ENCODE measurements at places on chromosomes 12 and 14.

DNA sequence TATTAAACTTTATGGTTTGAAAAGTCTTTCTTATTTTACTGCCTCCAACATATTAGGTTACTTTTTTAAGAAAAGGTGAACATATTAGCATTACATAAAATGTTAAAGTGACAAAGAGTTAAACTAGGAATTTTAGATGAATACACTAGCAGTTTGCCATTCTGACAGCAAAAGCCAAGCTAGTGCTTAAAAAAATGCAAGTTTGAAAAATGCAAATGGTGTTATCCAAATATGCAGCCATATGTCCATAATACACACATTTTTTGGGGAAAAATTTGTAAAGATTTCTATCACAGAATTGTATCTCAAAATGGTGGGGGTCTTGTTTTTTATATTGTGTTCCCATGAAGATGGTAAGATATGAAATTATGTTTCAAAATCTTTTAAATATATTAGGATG lies 466.1 kb downstream of the FOXG1 start:
- DNase-seq, result no peak

DNA sequence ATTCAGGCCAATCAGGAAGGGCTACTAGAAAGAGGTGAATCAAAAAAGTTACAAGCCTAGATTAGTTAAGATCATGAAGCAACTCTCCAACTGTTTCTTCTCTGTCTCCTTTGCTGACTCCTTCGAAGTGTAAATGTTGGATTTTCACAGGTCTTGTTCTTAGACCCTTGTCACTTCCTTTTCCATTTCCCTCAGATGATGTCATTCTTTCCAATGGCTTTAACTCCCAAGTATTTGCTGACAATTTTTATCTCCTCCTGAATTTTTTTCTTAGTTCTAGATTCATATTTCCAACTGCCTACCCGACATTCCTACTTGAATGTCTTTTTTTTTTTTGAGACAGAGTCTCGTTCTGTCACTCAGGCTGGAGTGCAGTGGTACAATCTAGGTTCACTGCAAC lies 10.8 kb downstream of the GAS2L3 start:
- DNase-seq, result no peak

DNA sequence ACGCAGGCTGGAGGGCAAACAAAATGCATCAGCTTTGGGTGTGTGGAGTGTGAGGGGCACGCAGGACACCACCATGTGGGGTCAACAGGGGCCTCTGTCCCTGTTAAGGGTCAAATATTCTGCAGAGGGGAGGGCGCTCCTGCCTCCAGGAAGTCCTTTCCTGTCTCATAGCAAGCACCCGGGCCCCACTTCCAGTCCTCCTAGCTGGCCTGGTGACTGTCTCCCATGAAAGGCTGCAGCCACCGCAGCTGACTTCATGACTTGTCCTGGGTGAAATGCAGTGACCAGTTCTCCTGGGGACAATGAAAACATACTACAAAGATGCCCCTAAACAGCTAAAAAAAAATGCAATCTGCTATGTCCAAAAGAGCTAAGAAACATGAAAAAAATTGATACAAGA lies 53.6 kb downstream of the LGMN start:
- no peak for DNase-seq

GRCh38 chr14:53953828-53954550 lies 2.6 kb downstream of the BMP4 start:
- no peak for DNase-seq

- no peak for DNase-seq
These were observed 900 bp upstream of the DPF3 start for GRCh38 chr14:72894623-72895378.

DNA sequence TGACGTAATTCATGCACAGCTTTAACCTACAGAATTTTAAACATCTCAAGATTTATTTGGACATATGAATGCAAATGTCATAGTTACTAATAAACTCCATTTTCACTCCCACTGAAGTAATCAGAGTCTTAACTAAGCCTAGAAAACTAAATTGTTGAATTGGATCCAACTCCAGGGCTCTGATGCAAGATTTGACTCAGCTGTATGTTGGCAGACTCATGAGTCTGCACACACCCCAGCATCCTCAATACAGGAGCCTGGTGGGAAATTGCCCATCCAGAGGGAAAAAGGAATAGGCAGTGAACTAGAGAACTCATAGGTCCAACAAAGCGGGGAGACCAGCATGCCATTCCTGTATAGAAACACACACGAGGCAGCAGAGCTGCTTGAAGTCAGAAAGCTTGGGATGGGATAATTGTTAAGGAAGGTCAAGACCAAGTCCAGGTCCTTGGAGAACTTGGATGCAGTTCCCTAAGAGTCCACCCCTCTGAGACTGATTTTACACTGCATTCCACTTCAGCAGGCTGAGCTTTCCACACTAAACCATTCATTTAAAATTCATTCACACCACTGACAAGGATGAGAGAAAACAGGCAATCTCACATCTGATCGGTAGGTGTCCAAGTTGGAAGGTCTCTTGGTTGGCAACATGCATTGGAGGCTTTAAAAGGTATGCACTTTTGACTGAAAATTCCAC lies 14.4 kb downstream of the TMTC1 start:
- DNase-seq, result no peak

DNA sequence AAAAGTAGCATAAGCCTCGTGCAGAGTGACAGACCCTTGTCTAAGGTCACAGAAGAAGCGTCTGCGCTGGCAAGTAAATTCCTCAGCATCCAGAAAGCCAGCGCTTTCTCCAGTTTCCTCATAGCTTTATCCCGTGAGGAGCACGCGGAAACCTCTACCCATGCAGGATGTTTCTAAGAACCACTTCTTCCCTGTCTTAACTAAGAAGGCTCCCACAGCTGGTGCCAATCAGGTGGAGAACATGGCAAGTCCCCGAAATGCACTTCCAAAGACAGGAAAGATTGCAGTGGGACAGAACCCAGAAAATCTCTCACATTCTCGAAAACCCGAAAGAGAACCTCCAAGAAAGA lies 968 bp upstream of the ARID4A start:
- no peak for DNase-seq

DNA sequence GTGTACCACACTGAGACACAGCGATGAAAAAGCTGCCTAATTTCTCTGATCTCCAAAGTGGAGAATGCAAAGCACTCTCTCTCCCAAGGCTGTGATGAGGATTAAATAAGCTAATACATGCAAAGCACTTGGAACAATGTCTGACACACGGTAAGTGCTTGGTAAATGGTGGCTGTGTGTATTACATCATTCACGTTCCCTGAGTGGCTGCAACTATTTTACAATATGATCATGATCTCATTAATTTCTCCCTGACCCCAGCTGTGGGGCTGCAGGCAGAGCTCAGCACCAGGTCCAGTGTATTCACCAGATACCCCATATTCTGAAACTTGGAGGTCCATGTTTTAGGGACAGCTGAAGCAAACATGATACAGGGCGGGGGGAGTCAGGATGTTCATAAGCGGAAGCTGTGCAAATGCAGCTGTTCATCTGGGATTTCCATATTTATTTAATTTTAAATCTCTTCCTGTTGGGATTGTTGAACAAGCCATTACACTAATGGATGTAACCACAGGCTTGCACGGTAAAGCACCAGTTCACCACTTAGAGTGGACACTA lies 106.4 kb downstream of the CCDC60 start:
- DNase-seq, result no peak

GRCh38 chr14:103836976-103837725 lies 10.2 kb downstream of the PPP1R13B start:
- no peak for DNase-seq

DNA sequence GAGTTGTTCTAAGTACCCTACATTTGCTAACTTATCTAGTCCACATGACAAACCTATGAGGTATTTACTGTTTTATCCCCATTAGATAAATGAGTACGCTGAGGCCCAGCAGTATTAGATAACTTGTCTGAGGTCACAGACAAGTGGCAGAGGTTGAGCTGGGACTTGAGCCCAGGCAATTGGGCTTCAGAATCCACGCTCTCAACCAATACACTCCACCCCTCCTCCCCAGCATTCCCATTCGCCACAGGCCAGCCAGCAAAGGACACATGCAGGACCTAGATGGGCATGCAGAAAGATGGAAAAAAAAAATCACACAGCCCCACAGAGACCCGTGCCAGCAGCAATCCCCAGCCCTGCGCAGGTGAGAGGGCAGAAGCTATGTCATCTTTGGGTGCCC lies 12.4 kb downstream of the HDAC7 start:
- DNase-seq, result no peak

DNA sequence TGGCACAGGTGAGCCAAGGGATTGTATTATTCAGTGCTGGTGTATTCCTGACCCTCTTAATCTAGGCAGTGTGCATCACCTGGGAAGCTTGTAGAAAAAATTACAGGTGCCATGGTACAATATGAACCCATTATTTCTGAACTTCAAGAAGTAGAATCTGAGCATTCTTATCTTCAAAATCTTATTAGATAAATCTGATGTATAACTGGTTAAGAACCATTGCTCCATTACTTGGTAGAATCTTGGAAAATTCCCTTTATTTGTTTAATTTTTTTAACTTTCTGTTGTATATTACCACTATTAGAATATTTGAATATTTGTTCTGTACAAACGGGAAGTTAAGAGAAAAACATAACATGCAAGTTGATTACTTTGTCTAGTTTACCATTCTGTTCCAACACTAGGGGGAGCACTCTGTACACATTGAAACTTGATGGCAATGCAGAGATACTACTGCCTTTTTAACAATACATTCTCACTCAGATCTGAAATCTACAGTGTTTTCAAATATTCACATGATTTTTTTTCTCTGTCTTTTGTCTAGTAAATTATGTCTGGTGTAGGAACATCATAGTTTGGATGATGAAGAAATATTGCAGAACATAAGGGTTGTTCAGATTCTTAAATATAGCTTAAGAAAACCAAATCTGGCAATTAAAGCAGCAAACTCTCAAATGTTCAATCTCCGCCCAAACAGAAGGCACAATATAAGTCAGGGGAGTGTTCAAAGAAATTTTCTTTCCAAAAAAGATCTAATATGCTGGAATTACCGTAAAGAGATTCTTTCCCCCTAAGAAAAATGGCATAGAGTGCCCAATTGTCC lies 196.6 kb downstream of the PCNX1 start:
- no peak for DNase-seq

DNA sequence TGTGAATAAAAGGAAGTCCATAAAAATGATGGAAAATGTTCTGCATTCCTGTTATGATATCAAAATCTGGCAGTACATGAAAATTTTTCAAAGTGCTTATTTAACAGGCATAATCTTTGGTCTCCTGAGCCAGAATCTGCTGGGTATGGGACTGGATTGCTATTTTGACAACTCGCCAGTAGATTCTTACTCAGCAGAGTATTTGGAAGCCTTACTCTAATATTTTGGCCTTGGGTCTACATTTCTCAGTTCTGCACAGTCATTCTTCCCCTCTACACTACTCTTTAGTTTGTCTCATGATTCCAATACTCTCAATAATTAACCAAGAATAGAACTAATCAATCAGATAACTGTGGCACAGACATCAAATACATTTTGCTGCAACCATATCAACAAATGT lies 1.1 kb upstream of the SLCO1B1 start:
- no peak for DNase-seq

GRCh38 chr12:45637706-45638105 lies 91.8 kb upstream of the ARID2 start:
- no peak for DNase-seq

DNA sequence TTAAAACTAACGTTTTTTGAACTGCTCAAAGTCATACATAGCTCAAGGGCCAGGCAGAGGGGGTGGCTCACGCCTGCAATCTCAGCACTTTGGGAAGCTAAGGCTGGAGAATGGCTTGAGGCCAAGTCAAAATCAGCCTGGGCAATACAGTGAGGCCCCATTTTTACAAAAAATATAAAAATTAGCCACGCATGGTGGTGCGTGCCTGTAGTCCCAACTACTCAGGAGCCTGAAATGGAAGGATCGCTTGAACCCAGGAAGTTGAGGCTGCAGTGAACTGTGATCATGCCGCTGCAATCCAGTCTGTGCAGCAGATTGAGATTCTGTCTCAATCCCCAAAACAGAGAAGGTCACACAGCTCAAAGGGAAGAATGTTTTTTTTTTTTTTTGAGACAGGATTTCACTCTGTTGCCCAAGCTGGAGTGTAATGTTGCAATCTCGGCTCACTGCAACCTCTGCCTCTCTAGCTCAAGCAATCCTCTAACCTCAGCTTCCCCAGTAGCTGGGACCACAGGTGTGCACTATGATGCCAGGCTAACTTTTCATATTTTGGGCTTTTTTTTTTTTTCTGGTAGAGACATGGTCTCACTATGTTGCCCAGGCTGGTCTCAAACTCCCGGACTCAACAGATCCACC lies 2.9 kb downstream of the RBM23 start:
- no peak for DNase-seq

- no peak for DNase-seq
These were observed 3.2 kb downstream of the MSI1 start for GRCh38 chr12:120365675-120366340.

- DNase-seq, result no peak
These were observed 18.9 kb downstream of the JKAMP start for GRCh38 chr14:59503256-59503655.

DNA sequence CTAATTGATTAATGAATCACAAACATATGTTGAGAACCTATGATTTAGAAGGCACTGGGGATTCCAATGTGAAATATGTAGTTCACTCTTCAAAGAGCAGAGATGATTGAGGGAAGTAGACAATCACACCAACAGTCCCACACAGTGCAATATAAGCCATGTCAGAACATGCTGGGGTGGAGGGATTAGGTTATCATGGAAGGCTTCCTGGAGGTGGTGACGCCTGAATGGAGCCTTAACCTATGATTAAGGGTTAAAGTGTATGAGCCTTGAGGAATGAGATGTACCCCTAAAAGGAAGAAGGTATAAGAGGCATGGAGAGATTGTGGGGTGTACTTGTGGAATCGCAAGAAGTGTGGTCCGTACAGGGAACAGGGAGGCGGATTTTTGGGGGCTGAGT lies 31.3 kb downstream of the ERH start:
- no peak for DNase-seq

DNA sequence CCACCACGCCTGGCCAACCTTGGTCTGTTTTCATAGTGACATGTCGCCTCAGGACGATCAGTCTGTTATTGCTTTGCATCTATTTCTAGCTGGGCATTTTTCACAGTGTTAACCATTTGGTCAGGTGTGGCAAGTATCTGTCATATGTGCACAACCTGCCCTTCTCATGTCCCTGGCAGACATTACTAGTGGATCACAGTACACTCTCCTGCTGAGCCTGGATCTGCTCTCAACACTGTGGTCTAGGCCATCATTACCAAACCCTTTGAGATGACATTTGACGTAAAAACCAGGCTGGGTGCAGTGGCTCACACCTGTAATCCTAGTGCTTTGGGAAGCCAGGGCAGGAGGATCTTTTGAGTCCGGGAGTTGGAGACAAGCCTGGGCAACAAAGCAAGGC lies 29.4 kb upstream of the NOS1 start:
- no peak for DNase-seq

- DNase-seq, result no peak
These were observed 36.4 kb upstream of the NR1H4 start for GRCh38 chr12:100437038-100437841.

- DNase-seq, result peak; percentile 77
These were observed 53.7 kb downstream of the CCDC88C start for GRCh38 chr14:91363776-91364523.

DNA sequence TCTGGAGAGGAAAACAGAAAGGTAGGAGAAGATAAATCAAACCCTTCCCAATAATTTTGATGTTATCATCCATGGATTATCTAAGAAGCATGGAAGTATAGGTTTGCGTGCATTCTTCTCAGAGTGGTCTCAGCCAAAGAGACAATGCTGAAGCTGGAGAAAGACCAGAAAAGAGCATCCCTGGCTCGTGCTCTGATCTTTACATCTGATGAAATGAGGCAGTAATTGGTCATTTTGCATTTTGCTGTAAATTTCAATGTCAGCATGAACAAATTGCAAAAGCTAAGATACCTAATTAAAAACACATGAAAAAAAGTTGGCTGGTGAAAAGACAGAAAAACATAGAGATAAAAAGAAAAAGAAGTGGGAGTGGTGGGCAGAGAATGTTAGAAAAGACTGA lies 252.4 kb downstream of the ITPR2 start:
- no peak for DNase-seq
